ENCODE measurements at places on chromosomes 3 and 15.

DNA sequence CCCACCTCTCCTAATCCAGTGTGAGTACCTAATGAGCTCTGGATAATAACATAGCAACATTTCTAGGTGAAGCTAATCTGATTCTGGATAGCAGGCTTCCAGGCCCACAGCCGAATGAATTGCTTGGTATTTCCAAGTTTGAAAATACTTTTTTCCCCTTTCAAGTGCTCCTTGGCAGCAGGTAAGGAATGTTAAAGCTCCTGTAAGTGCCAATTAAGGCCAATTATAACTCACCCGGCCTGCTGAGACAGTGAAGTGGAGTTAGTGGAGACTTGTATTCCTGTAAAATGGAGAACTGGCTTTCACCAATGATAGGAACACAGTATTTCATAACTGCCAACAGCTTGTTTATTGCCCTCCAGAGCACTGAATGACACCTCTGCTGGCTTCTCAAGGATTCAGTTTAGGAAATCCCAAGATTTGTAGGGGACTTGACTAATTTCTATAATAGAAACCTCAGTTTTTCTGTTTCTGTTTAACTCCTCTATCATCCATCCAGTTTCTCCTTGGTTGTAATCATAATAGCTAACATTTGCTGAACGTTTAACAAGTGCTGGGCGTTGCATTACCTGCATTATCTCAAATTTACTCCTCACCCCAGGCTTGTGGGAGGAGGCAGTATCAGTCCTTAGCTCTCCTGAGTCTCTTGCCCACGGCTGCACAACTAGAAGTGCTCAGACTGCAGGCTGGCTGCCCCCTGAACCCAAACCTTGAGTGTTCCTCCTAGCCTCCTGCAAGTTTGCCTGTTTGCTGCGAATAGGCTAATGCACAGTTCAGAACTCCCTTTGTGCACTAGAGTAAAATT is 52.7 kb upstream of the SCAANT1 start:
- DNase-seq, result no peak

DNA sequence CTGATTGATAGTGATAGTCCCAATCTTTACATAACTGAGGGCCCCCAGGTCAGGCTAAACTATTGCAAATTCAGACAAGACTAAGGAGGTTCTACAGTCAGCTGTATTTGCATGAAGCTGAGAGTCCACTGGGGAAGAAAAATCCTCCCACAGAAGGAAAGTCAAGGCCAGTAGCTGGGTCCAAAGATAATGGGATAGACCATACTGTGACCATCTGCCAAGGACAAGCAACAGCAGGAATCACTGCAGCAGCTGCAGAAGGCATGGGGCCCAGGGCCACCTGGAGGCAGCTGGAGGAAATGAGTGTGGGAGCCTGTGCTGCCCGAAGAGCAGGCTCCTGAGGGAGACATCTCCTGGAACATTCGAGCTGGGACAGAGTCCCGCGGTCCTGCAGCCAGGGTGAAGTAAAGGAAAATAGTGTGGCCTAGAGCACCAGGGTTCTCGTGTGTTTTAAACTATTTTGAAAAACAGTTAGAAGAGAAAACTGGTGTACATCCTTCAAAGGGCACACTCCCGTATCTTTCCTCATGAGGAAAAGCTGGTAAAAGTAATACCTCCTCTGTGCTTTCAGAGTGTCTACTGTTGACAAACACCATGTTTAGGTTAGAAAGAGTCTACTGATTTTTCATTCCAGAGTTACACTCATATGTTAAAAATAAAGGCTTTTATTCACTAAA is 13.2 kb upstream of the TMEM212 start:
- DNase-seq, result no peak

- no peak for DNase-seq
These were observed 7.2 kb upstream of the MAP4 start for GRCh38 chr3:48023377-48023776.

- DNase-seq, result no peak
These were observed 36.9 kb upstream of the CTSH start for GRCh38 chr15:78981532-78982313.

DNA sequence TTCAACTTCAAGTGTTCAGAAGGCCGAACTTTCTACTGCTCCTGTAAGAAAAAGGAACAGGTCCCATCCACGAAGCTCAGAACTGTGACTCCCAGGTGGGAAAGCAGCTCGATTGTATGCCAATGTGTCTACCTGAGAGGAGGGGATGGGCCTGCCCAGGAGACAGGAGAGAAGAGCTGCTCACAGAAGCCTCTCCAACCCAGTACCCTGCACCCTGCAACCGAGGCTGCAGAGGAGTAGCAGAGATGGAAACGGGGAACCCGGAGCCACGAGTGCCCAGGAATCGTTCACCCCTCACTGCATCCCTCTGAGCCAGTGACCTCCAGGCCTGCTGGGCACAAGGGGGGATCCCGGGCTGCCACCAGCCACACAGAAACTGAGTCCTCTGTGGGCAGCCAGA is 86.5 kb upstream of the PRR23E start:
- no peak for DNase-seq

All from AG09309 (cell line).